ENCODE measurements at places on chromosomes 4 and X. TPM values are rescaled to one million over a fixed set of nuclear protein-coding genes. Genes with fewer than 3 reads are reported as not detected.

DNA sequence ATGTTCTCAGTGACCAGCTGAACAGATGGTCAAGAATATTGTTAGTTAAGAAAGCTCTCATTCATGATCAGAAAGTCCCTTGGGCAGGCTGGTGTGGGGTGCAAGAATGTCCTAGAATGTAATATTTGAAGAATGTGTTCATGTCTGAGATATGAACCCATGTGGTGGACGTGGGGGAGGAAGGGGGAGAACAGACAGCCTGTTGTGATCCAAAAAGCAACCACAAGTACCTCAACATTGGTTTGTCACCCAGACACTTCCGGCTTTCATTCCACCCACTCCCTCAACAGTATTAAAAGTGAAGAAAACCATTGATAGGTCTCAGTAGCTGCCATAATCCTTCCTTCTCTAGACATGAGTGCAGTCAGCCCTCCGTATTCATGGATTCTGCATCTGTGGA lies 82.2 kb downstream of the MAML3 start:
- DNase-seq = peak; percentile 15

- no peak for DNase-seq
Observed at GRCh38 chr4:162075726-162076125, 88.1 kb downstream of the FSTL5 start.

GRCh38 chr4:186105647-186106321 lies 1.3 kb downstream of the FAM149A start:
- DNase-seq = no peak

IGSF1 gene
- not detected for total RNA-seq

HMX1 gene
- total RNA-seq = not detected
